ENCODE measurements at places on chromosomes 4 and X. TPM values are rescaled to one million over a fixed set of nuclear protein-coding genes. Genes with fewer than 3 reads are reported as not detected.

- no peaks in the 10 kb centered on the region for H3K4me1 ChIP-seq
- no peak overlapping the region for H3K4me3 ChIP-seq
- no peaks in the 10 kb centered on the region for H3K27me3 ChIP-seq
Observed at GRCh38 chrX:11206716-11207115, 86.5 kb upstream of the AMELX start.

DNA sequence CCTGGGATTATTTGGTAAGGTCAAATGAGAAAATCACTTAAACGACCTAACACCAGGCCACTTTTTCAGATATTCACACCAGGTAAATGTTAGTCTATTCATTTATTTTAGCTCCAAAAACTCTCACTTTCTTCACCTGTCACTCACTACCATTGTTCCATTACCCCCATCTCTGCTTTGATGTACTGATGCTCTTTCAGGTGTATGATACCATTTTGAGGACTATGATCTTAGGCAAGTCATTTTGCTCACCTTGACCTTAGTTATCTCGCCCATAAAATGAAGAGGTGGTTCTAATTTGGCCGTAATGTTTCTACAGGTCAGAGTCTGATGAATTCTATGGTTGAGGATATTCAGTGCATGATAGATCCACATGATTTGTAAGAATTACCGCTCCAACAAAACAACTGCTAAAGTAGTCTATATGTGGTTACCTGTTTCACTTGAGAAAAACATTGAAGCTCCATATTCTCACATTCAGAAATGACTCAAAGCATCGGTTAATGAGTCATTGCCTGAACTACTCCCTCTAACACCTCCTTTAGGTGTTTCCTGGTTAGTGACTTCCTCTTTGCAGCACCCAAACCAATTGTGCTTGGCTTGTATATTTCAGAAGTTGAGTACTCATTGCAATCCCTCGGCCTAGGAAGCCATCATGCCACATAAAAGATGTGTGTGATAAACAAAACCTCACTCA is 4.5 kb downstream of the DTHD1 start:
- peak overlapping the region; percentile 87 for H3K27ac ChIP-seq
- no peak overlapping the region for H3K4me3 ChIP-seq
- DNase-seq: peak; percentile 16
- H3K27me3 ChIP-seq: no peaks in the 10 kb centered on the region
- peaks cover 2% of the 10 kb centered on the region for H3K4me1 ChIP-seq

GRCh38 chrX:120402369-120402768 is 40.5 kb downstream of the ATP1B4 start:
- no peak overlapping the region for H3K4me3 ChIP-seq
- no peaks in the 10 kb centered on the region for H3K27me3 ChIP-seq
- no peak for DNase-seq
- no peaks in the 10 kb centered on the region for H3K36me3 ChIP-seq

- H3K4me1 ChIP-seq: no peaks in the 10 kb centered on the region
- H3K27ac ChIP-seq: no peak overlapping the region
- H3K27me3 ChIP-seq: no peaks in the 10 kb centered on the region
- H3K4me3 ChIP-seq: no peak overlapping the region
- H3K36me3 ChIP-seq: no peaks in the 10 kb centered on the region
- DNase-seq: no peak
Observed at GRCh38 chrX:97046867-97047266, 163.2 kb downstream of the RPA4 start.

DNA sequence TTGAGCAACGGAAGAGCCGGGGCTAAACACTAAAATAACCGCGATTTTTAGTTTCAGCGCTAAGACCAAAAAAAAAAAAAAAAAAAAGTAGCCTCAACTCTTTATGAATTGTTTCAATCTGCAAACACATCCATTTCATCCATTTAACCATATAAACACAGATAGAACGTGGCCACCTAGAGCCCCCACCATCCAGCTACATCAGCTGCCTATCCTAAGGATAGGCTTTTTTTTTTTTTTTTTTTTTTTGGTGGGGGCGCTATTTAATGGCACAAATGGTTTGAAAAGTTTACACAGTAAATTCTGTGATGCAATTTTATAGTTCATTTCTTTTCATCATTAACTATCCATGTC is 492 bp upstream of the HDAC8 start:
- H3K4me3 ChIP-seq: peak overlapping the region; percentile 66
- no peaks in the 10 kb centered on the region for H3K27me3 ChIP-seq
- H3K36me3 ChIP-seq: no peaks in the 10 kb centered on the region
- no peak for DNase-seq

DNA sequence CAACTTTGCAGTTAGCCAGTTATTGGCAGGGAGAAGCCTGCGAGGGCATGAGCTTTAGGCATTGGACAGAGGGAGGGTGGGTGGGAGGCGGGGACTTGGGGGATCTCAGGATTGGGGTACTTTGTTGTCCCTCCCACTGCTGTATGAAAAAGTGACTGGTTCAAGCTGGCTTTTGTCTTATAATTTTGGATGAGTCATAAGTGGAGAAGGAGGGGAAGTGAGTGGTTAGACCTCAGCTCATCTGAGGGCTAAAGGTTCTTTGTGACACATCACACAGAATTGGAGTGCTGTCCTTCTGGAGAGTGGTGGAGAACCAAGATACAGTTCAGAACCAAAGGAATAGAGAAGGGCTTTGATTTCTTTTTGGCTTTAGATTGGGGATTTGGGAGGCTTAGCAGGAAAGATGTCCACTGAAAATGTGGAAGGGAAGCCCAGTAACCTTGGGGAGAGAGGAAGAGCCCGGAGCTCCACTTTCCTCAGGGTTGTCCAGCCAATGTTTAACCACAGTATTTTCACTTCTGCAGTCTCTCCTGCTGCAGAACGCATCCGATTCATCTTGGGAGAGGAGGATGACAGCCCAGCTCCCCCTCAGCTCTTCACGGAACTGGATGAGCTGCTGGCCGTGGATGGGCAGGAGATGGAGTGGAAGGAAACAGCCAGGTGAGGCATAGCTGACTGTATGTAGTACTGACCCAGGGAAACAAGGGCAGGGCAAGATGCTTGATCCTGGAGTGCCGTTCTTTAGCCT is at the start of gene SLC4A4:
Gene SLC4A4, plus strand, starts transcription at position 175 of the 748 bp plus-strand sequence.
- H3K27ac ChIP-seq: no peak within 1 kb of the TSS
- H3K27me3 ChIP-seq: no peaks in the 10 kb centered on the region

GRCh38 chrX:72576141-72576894 is 3.7 kb upstream of the HDAC8 start:
- no peak overlapping the region for H3K27ac ChIP-seq
- DNase-seq: no peak
- H3K4me3 ChIP-seq: no peak overlapping the region
- no peaks in the 10 kb centered on the region for H3K36me3 ChIP-seq

GRCh38 chr4:100146756-100147155 is 43.5 kb downstream of the DDIT4L start:
- no peak overlapping the region for H3K27ac ChIP-seq
- H3K36me3 ChIP-seq: no peaks in the 10 kb centered on the region
- no peaks in the 10 kb centered on the region for H3K4me1 ChIP-seq
- peaks cover 3% of the 10 kb centered on the region for H3K27me3 ChIP-seq
- H3K4me3 ChIP-seq: no peak overlapping the region

- DNase-seq: no peak
- no peak overlapping the region for H3K27ac ChIP-seq
- no peaks in the 10 kb centered on the region for H3K36me3 ChIP-seq
- peaks cover 14% of the 10 kb centered on the region for H3K4me1 ChIP-seq
- no peaks in the 10 kb centered on the region for H3K27me3 ChIP-seq
- no peak overlapping the region for H3K4me3 ChIP-seq
Observed at GRCh38 chr4:139458999-139459398, 5.1 kb downstream of the RAB33B start.

DNA sequence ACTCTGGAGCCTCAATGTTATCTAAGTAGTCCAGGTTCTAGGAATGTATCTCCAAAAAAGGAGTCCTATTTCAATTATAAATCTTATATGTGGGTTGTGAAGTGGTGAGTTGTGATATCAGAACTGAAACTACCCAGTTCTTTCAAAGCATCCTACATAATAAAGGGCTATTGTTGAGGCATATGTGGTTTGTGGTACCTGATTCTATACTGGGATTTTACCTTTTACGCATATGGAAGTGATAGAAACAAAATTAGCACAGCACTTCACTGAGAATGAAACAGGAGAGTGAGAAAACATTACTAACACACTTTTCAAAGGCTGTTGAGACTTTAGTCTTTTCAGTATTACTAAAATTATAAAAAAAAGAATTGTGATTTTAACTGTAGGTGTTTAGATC is 417.7 kb upstream of the GALNT7 start:
- no peak overlapping the region for H3K27ac ChIP-seq
- H3K27me3 ChIP-seq: no peaks in the 10 kb centered on the region
- no peak for DNase-seq
- no peaks in the 10 kb centered on the region for H3K36me3 ChIP-seq

GRCh38 chrX:17472424-17472823 is 97.4 kb downstream of the NHS start:
- H3K4me3 ChIP-seq: no peak overlapping the region
- H3K27me3 ChIP-seq: no peaks in the 10 kb centered on the region
- H3K27ac ChIP-seq: no peak overlapping the region
- DNase-seq: no peak
- no peaks in the 10 kb centered on the region for H3K4me1 ChIP-seq

GRCh38 chr4:94892051-94892450 is 134.3 kb downstream of the BMPR1B start:
- no peaks in the 10 kb centered on the region for H3K4me1 ChIP-seq
- no peak for DNase-seq
- H3K27ac ChIP-seq: no peak overlapping the region
- no peaks in the 10 kb centered on the region for H3K27me3 ChIP-seq
- H3K4me3 ChIP-seq: no peak overlapping the region

DNA sequence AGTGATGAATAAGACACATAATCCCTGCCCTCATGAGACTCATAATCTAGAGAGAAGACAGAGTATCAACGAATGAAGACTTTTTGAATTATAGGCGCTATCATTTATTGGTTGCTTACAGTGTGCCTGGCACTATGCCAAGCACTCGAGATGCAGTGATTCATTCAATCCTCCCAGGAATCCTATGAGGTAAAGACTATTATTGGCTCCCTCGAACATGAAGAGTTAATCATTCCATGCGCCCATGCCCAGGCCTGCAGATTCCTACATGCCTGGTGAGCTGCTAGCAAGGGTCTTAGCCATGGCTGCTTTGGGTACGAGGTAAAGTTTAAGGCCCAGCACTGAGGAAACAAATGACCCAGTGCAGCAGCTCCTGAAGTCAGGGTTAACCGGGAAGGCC is 47.0 kb downstream of the TEX13B start:
- no peak overlapping the region for H3K4me3 ChIP-seq
- peaks cover 19% of the 10 kb centered on the region for H3K27me3 ChIP-seq
- DNase-seq: no peak

GRCh38 chrX:55919367-55920221 is 202.0 kb downstream of the RRAGB start:
- no peaks in the 10 kb centered on the region for H3K27me3 ChIP-seq
- no peaks in the 10 kb centered on the region for H3K4me1 ChIP-seq
- no peaks in the 10 kb centered on the region for H3K36me3 ChIP-seq
- no peak for DNase-seq
- H3K4me3 ChIP-seq: no peak overlapping the region
- no peak overlapping the region for H3K27ac ChIP-seq

GRCh38 chr4:138967313-138967712 is 48.3 kb upstream of the NOCT start:
- H3K27ac ChIP-seq: no peak overlapping the region
- no peak for DNase-seq
- no peaks in the 10 kb centered on the region for H3K4me1 ChIP-seq
- H3K4me3 ChIP-seq: no peak overlapping the region
- H3K27me3 ChIP-seq: no peaks in the 10 kb centered on the region

DNA sequence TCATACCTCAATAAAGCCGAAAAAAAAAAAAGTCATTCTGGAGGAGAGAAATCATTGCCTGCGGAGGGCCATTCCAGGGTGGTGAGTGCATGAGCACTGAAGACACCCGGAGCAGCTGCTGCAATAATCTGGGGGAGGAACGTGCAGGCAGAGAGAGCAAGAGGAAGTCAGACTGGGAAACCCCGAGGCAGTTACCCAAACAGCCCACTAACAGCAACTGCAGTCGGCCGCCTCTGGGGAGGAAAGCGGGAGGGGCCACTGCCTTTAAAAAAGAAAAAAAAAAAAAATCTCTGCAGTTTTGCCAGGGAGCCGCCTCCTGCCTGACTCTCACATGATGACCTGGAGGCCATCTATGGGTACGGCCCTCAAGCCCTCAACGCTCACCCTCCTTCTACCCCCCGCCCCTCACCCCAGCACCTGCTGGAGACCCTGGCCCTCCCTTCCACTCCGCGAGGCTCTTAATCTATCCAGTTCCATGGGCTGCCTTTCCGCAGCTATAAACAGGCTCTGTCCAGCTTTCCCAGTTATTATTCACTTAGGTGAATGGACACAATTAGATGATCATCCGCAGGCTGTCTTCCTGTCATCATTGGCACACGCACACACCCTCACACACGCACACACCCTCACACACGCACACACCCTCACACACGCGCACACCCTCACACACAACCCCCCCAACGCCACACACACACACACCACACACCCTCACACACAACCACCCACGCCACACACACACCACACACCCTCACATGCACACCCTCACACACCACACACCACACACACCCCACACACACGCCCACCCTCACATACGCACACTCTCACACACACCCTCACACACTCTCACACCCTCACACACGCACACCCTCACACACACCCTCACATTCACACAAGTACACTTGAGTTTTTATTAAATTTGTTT is 3.4 kb upstream of the AVPR2 start:
- peaks cover 3% of the 10 kb centered on the region for H3K27me3 ChIP-seq
- peak; percentile 59 for DNase-seq
- no peaks in the 10 kb centered on the region for H3K36me3 ChIP-seq
- H3K4me1 ChIP-seq: peaks cover 60% of the 10 kb centered on the region

DNA sequence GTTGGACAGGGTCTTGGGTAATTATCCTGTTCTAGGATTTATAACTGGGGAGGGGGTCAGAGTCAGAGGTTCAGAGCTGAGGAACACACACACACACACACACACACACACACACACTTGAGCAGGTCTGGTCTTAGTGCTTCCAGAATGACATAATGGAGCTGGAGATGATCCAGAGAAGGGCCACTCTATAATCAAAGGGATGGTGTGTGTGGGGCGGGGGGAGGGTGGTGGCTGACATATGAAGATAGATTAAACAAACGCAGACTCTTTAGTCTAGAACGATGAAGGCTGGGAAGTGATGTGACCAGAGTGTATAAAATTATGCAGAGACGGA is 434 bp upstream of the TMEM255A start:
- peaks cover 31% of the 10 kb centered on the region for H3K4me1 ChIP-seq
- peaks cover 3% of the 10 kb centered on the region for H3K27me3 ChIP-seq
- no peak for DNase-seq

The ERVMER34-1 gene
- total RNA-seq: not detected

The SORCS2 gene
- total RNA-seq: not detected

The CT45A2 gene
- total RNA-seq: not detected

The ESX1 gene
- not detected for total RNA-seq

The CRLF2 gene
- 0.60 TPM for total RNA-seq

The COX7B2 gene
- total RNA-seq: not detected

The SHISA3 gene
- not detected for total RNA-seq

The VAMP7 gene
- 19.5 TPM for total RNA-seq

Data from T-cell (primary cell).